RWPE2 (cell line): ENCODE measurements at places on chromosomes 2 and 18.

DNA sequence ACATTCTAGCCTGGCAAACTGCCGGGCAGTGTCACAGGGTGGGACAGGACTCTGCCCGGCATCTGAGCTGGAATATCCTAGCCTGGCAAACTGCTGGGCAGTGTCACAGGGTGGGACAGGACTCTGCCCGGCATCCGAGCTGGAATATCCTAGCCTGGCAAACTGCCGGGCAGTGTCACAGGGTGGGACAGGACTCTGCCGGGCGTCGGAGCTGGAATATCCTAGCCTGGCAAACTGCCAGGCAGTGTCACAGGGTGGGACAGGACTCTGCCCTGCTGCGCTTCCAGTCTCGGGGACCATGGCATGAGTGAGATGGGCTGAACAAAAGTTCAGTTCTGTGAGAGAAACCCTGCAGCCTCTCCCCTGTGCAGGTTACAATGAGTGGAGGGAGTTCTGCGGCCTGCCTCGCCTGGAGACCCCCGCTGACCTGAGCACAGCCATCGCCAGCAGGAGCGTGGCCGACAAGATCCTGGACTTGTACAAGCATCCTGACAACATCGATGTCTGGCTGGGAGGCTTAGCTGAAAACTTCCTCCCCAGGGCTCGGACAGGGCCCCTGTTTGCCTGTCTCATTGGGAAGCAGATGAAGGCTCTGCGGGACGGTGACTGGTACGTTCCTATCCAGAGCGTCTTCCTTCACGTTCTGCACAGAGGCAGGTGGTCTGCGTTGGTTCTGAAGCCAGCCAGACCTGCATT, 80.3 kb downstream of the TPO start:
- peak; percentile 25 for DNase-seq

GRCh38 chr2:47849368-47849767, 56.9 kb downstream of the FBXO11 start:
- no peak for DNase-seq

DNA sequence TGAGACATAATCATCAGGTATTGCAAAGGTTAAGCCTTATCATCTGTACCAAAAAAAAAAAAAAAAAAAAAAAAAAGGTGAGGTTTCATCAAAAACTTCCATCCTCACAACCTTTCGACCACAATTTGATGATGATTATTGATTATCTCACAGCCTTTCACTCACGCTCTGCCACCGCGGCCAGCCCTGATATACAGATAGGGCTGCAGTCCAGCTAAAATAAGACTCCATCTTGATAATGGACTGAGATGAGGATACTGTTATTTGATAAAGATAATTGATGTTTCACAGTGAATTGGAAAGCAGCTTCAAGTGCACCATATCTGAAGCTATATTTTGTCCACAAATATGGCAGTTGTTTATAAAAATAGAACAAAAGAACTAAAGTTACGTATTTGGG, 159.7 kb upstream of the BOD1L2 start:
- no peak for DNase-seq

DNA sequence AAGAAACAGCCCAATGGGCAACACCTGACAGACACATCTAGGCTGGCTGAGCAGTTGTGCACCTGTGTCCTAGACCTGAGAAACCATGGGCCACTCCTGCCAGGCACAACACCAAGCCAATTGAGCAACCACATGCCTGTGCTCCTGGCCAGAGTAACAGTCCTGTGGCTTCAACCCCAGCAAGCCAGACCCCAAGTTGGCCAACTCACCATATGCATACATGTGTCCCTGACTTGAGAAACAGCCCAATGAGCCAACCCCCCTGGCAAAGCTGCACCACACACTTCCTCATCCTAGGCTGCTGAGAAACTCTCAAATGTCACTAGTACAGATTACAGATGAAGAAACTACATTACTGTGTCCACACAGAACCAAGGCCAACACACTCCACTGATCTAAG, 36.6 kb downstream of the USP34 start:
- no peak for DNase-seq

GRCh38 chr2:30439296-30439695, 7.8 kb upstream of the LCLAT1 start:
- DNase-seq, result no peak

DNA sequence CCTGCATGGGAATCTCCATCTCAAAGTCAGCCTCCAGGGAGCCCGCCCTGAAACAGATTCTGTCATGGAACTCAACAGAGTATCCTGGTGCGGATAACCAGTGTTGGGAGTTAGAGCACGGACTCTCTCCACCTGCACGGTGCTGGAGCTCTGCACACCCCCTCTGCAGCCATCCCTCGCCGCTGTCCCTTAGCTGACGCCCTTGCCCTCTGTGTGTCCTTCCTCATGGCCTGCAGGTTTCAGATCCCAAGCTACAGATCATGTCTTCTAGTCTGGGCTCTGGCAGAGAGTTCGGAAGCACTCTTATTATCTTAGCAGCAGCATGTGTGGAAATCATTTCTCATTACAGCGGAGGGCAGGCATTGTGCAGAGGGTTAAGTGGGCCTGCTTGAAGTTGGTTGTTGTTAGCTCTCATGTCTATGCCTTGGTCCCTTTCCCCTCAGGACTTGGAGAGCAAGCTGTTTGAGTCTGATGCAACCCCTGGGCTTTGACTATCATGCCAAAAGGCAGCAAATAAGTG, 26.0 kb downstream of the TMEM127 start:
- no peak for DNase-seq
